Activated CD4-positive, CD25-positive, alpha-beta regulatory T cell treated with anti-CD3 and anti-CD28 coated beads, Interleukin-2, amount 50 U/mL, for 72 hours (primary cell): ENCODE measurements at places on chromosomes 1 and 21.

DNA sequence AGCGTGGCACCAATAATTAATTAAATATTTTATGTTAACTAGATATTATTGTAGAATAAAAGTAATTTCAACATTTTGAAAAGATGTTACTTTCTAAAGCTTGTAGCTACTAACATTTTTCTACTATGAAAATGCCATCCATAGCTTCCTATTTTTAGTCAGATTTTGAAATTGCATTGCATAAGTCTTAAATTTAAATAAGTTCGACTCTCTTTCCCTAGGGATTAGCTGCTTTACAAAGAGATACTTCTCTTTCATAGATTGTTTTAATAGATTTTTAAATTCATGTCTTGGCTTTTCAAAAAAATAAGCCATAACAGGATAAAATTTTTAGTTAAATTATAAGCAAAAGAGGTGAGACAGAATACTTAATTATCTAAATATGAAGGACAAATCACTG lies 1279.6 kb downstream of the KCNT2 start:
- no peak for DNase-seq

- DNase-seq = no peak
Measured at GRCh38 chr1:76066394-76066793, 8.2 kb upstream of the ST6GALNAC3 start.

DNA sequence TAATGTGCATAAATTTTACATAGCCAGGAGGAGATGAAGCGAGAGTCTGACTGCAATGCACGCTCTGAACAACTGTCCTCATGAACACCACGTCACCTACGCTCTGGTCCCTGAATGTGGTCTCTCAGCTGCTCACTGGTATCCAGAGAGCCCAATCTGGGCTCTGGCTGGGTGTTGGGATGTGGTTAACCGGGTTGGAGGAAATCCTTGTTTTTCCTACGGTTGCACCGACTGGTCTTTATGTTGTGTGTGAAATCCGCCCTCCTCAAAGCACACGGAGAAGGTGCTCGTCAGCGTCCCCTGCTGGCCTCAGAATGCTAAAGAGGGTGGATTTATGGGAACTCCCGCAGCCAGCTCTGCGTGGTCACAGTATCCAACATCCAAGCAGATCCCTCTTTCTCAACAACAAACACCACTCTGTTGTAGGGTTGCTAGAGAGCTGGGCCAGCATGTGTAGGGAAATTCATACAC lies 51.8 kb upstream of the FAM89A start:
- peak; percentile 42 for DNase-seq

GRCh38 chr1:96095849-96096612 lies 625.6 kb upstream of the PTBP2 start:
- no peak for DNase-seq

- DNase-seq = no peak
Measured at GRCh38 chr1:244779410-244779809, 56.0 kb upstream of the COX20 start.

GRCh38 chr1:6891781-6892579 lies 106.7 kb downstream of the CAMTA1 start:
- no peak for DNase-seq

DNA sequence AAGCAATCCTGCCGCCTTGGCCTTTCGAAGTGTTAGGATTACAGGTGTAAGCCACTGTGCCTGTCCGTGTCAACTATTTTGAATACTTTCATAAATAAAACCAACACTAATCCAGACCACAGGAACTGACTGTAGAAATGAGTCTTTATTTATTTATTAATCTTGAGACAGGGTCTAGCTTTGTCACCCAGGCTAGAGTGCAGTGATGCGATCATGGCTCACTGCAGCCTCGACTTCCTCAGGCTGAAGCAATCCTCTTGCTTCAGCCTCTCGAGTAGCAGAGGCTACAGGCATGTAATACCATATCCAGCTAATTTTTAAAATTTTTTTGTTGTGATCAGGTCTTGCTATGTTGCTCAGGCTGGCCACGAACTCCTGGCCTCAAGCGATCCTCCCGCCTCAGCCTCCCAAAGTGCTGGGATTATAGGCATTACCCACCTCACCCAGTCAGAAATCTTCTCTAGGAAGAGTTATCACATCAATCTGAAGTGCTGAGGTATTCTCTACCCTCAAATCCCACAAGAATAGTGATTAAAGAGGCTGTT lies 21.7 kb upstream of the CPLANE2 start:
- DNase-seq = no peak

DNA sequence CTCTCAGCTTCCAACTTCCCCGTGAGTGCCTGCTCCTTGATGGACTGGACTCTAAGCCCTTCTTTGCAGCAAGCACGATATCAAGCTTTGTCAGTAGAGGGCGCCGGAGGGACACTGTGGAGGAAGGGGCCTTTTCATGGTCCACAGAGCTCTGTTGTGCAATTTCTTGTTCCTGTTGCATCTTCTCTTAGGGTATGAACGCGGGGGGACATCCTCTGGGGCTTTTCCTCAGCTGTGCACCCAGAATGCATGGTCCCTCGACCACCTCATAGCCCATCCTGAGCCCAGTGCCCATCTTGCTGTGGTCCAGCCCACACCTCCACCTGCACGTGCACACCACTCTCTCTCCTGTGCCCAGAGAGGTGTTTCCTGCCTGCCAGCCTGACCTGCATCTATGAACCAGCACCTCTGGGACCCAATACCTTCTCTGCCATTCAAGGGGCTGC lies 556.8 kb downstream of the PTPRU start:
- peak; percentile 62 for DNase-seq

DNA sequence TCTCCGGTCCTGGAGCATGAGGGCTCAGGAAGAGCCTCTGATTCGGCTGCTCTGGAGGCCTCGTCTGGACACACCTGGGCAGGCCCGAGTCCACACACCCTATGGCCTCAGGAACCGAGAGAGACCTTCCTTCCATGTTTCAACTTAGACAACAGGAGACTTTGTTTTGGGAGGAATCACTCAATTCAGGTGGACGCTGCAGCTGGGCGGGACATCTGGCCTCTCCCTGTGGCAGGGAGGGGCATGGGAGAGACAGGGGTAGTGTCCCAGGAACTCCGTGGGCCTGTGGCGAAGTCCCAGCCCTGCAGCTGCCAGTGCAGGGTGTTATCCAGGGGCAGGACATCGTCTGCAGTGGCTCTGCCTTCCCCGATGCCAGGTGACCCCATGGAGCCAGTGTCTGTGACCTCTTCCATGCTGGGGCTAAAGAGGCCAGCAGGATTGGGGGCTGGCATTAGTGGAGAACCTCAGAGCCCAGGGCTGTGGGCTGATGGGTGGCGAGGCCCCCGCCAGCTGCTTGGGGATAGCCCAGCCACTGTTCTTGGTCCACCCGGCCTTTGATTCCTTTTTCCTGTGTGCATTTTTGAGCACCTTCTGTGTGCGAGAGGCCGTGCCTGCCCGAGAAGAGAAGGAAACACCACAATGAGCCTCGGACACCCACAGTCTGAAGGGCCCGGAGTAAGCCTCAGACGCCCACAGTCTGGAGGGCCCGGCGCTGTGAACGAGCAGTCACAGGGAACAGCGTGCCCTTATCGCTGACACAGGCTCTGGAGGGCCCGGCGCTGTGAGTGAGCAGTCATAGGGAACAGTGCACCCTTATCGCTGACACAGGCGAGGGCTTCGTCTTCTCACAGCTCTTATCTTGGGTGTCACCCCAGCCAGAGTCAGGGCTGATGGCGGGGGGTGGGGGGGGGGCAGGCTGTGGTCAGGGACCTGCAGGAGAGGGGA lies 6.2 kb downstream of the COL18A1 start:
- no peak for DNase-seq

- DNase-seq = no peak
Measured at GRCh38 chr1:63264161-63264560, 58.2 kb upstream of the FOXD3 start.

DNA sequence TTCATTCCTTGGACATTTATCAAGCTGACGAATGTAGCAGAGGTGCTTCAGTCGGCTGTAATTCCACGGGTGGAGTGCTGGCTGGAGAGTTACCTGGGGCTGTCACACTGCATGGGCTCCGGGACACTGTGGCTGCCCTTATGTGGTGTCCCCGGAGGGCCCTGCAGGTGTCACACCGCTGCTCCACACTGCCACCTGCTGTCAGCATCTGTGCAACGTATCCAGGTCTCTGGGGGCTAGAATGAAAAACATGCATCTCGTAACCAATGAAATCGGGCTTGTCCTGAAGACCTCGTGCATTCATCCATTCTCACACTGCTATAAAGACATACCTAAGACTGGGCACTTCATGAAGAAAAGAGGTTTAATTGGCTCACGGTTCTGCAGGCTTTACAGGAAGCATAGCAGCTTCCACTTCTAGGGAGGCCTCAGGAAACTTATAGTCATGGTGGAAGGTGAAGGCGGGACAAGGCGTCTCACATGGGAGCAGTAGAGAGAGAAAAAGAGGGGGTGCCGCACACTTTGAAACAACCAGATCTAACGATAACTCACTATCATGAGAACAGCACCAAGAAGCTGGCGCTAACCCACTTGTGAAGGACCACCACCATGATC lies 46.7 kb upstream of the PCBP3 start:
- peak; percentile 86 for DNase-seq

- DNase-seq = no peak
Measured at GRCh38 chr1:27379564-27380122, 3.5 kb downstream of the CD164L2 start.

DNA sequence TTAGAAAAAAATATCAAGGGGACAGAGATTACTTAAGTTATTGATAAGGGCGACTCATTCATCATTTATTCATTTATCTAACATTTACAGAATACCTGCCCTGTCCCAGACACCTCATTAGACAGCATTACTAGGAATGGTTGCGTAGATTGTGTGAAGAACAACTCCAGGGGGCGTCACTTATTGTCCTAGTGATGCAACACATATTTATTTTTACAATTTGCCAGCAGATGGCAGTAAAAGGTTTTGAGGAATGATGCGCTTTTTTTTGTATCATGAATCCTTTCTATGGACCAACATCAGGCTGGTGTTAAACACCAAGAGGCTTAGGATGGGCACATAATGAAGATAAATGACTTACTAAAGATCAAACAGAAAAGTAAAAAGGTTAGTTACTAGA lies 5.5 kb downstream of the NCAM2 start:
- no peak for DNase-seq

DNA sequence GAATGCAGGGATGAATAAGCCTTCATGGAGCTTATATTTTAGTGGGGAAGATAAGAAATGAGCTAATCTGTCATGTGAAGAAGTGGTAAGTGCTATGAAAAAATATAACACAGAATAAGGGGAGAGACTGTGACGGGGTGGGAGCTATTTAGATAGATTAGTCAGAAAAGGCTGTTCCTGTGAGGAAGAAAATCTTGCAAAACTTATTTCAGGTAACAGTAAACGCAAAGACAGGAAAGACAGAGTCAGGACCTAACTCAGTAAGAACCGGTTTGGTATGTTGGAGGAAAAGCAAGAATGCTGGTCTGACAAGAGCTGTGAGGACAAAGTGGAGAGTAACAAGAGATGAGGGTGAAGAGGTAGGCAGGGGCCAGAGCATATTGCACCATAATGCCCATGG lies 22.0 kb downstream of the GNAI3 start:
- DNase-seq = no peak

DNA sequence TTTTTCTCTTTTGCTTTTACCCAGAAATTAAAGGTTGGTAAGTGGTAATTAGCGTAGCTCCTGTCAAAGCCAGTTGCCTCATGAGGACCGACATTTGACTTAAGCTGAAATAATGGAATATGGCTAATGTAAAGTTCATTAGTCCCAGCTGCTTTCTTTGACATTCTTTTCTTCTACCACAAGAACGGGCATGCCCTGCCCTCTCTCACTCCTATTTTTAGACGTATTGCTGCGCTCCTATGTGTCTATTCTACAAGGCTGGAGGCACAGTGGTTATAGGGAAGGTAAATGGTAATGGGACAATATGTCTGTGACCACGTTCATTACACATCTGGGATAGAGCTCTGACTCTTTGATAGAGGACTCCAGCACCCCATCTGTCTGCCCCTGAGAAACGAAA lies 6.8 kb downstream of the CORT start:
- DNase-seq = no peak

- no peak for DNase-seq
Measured at GRCh38 chr1:9271283-9271682, 21.4 kb upstream of the SPSB1 start.

DNA sequence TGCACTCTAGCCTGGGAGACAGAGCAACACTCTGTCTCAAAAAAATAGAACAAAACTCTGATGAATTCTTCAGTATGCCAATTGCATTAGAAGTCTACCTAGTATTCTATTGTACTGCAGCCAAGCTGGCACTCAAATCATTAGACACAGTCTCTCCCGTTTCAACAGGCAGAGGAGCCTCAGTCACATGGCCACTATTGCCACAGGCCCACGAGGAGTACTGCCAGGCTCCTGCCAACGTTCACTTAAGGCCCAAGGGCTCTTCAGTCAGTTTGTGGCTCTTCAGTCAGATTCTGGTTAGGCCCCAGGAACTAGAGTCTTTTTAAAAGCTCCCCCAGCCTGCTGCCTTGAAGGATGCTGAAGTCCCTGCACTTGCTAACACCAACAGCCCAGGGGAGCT lies 73.4 kb downstream of the SH3BGR start:
- no peak for DNase-seq

DNA sequence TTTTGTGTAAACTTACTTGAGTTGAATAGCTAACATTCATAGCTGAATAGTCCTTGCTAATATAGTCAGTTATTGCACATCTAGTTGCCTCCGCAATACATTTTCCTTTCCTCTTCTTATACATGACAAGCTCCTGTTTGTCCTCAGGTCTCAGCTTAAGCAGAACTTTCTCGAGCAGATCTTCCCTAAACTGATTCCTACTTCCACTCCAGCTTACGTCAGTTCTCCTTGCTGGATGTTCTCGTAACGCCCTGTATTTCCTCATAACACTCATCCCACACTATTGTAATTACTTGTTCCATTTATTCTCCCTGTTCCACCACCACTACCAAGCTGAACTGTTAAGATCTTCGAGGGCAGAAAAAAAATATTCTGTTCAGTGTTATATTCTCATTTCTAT lies 15.1 kb upstream of the OMA1 start:
- no peak for DNase-seq

GRCh38 chr1:65108025-65108642 lies 39.9 kb upstream of the AK4 start:
- no peak for DNase-seq

GRCh38 chr1:165837838-165838364 lies 10.5 kb downstream of the UCK2 start:
- no peak for DNase-seq

DNA sequence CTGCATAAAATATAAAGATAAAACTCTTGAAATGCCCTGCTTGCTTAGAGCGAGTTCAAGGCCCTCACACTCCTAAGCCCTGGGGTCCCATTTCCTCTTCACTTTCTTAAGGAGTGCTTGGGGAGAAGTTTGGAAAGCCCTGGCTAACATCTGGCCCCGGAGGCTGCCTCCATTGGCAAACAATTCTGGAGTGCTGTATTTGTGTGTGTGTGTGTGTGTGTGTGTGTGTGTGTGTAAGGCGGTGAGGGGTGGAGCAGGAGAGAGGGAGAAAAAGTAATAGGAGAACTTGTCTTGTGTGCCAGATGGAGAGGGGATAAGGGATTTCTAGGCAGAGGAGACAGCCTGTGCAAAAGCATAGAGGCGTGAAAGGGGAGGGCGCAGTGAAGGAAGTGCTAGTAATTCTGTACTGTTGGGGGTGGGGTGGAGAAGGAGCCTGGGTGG lies 578 bp upstream of the TRIM62 start:
- DNase-seq = no peak

GRCh38 chr1:167229719-167230385 lies 9.2 kb downstream of the POU2F1 start:
- no peak for DNase-seq
